Stimulated activated CD8-positive, alpha-beta memory T cell treated with anti-CD3 and anti-CD28 coated beads, Interleukin-4, amount 100 ng/mL, for 48 hours (primary cell): ENCODE measurements at places on chromosomes 6 and 20.

DNA sequence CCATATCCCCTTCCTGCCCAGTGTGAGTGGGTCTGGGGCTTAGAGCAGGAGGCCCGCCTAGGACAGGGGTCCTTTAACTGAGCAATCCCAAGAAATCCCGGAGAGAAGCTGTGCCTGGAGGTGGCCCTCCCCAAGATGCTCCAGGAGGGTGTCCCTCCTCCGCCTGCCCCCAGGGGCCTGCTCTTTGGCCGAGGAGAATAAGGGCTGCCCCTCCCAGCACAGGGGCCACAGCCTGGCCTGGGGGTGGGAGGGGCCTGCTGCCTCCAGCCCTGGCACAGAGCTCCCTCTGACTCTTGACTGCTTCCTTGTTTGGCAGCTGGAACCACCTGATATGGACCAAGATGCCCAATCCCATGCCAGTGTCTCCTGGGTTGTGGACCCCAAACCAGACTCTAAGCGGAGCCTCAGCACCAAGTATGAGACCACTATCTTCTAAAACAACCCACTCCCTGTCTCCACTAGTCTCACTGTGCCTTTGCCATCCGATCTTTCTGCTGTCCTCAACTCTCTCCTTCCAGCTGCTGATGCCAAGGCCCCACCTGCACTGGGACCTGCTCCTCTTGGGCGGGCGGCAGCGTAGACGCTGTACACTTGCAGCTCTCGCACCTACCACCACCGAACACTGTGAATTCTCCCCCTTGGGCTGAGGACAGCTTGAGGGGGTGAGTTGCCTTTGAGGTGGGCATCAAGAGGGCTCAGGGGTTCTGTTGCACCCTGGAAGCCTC, 54.3 kb downstream of the TCP11 start:
- DNase-seq = no peak

GRCh38 chr6:73624896-73625295, 28.9 kb downstream of the SLC17A5 start:
- DNase-seq = no peak

- peak; percentile 43 for DNase-seq
Measured at GRCh38 chr20:32510601-32511357, 74.4 kb downstream of the NOL4L start.

DNA sequence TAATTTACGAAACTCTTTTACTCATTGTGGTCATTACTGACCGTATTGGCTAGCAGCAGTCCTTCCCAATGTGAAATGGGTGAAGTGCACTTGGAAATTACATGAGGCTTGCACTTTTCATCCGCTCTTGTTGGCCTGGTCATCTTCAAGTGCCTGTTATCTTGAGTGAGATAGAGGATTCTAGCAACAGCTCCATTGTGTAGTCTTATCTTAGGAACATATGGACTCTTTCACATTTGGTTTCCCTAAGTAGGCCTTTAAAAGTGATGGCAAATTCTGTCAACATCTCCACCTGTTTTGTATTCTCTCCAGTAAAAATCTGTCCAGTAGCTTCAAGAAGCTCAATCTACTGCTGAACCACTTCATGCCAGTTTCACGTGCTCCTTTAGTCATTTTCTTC, 114.8 kb upstream of the MARCKS start:
- DNase-seq = no peak

DNA sequence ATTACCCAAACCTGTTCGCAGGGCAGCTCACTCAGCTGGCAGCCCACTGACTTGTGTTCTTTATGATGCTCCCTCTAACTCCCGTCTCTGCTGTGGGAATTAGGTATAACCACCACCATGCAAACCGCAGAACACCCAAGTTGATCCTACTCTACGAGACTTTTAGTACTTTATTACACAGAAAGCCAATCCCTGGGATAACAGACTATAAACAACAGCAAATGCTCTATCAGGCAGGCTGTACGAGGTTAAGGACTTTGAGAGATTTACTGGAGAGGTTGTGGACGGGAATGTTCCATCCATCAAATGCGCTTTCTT, 241.1 kb downstream of the FOXC1 start:
- DNase-seq = no peak

DNA sequence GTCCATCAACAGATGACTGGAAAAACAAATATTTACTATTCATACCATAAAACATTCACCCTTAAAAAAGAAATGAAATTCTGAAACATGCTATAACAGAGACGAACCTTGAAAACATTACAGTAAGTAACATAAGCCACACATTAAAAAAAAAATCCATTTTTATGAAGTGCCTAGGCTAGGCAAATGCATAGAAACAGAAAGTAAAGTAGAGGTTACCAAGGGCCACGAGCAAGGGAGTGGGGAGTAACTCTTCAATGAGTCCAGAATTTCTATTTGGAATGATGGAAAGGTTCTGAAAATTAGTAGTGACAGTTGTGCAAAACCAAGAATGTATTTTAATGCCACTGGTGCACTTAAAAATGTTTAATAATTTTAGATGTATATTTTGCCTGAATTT, 47.7 kb downstream of the STAU1 start:
- no peak for DNase-seq

DNA sequence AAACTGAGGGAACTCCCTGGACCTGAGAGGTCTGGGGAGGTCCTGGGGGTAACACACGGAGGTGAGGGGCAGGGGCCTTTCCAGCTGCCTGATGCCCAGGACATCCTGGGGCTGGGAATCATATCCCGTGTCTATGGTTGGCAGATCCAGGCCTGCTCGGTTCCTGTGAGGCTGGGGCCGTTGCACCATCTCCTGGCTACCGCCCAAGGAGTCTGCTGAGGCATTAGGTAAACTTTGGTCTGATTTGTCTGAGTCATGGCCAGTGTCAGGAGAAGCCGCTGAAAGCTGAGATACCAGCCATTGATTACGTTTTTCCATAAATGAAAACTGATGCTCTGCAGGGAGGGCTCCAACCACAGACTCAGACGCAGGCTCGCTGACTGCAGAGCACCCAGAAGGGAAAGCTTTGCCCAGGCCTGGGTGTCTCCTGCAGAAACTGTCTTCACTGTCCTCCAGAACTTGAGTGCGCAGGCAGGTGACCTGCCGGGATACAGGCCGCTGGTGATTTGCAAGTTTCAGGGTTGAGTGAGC, 14.2 kb downstream of the TRAF3IP2 start:
- DNase-seq = no peak

DNA sequence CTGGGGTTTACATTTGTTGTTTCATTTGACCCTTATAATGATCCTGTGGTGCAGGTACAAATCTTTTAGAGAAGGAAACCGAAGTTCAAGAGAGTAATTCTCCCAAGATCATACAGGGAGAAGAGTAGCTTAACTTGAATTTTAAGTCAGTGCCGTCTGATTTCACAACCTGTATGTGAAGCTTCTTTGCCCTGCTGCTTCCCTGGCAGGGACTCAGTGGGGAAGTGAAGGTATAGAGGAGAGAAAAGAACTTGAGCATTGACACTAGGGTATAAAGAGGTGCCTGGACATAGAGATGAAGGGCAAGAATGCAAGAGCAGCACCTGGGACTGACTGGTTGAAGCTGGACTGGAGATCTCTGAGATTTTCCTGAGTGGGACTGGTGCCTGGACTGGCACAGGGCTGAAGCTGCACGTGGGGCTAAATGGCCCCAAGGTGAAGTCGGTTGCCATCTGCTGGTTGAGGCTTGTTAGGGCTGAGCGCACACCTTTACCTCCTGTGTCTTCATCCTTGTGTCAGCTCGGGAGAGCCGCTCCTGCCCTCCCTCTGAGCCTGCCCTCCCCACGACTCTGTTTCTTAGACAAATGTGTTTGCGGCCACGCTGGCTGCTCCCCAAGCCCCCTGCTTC, 41.8 kb downstream of the FARS2 start:
- DNase-seq = peak; percentile 68

DNA sequence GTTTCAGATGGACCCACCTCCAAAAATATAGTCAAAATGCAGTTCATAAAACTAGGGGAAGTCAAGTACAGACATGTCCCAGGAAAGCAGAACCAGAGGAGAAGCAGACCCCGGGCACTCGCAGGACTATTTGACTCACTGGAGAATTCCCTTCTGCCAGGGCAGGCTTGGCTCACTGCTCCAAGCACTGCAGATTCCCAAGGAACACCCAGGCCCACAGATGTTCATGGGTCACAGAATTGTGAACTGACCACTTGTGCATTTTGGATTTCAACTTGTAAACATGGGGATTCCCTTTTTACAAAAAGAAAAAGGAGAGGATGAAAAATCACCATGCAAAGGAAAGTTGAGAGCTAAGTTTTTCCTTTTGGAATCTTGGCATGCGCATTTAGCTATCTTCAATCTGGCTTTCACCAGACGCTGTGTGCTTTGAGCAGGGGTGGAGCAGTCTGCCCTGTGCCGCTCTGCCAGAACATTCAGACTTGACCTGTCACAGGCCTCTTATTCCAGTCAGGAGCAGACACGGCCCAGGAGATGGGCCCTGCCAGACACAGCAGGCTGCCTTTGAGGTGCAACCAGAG, 237.5 kb upstream of the TAB2 start:
- no peak for DNase-seq

- no peak for DNase-seq
Measured at GRCh38 chr20:24668384-24668702, 198.9 kb downstream of the SYNDIG1 start.

DNA sequence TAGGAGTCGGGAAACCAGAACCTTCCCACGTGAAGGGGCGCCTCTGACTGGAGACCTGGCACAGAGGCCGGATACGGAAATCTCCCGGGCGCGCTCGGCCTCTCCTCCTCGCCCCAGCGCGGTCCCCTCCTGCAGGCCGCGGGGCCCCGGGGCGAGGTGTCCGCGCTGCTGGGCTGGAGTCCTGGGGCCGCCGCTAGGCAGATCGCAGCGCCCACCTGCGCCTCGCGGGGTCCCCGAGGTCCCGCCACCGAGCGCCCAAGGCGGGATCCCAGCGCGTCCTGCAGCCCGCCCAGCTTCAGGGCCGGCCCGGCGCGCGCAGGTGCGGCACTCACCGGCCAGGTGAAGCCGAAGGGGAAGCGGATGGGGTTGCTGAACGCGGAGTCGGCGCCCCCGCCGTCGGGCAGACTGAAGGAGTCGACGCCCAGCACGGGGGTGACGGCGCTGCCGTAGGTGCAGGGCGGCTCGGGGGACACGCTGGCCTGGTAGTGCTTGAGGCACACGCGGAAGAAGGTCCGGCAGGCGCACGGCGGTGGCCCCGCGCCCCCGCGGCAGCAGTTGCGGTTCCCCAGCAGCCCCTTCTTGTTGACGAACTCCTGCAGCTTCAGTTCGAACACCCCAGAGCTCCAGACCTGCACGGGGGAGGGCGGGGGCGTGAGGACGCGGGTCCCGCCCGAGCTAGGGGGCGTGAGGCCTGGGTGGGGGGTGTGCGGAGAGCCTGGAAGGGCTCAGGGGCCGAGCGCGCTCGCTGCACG, 1.5 kb downstream of the DLL1 start:
- DNase-seq = no peak

DNA sequence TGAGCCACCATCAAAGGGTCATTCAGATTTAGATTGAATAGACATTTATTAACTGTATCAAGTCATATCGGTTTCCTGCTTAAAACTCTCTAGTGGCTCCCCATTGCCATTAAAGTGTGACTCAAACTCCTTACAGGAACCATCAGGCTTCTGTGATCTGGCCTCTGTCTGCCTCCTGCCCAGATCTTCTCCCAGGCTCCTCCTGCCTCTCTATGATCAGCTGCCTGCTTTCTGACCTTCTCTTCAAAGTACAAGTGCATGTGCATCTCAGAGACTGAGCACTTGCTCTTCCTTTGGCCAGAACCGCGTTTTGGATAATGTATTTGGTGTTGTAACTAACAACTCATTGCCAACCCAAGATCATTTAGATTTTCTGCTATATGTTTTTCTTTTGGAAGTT, 52.7 kb downstream of the IL20RA start:
- no peak for DNase-seq

DNA sequence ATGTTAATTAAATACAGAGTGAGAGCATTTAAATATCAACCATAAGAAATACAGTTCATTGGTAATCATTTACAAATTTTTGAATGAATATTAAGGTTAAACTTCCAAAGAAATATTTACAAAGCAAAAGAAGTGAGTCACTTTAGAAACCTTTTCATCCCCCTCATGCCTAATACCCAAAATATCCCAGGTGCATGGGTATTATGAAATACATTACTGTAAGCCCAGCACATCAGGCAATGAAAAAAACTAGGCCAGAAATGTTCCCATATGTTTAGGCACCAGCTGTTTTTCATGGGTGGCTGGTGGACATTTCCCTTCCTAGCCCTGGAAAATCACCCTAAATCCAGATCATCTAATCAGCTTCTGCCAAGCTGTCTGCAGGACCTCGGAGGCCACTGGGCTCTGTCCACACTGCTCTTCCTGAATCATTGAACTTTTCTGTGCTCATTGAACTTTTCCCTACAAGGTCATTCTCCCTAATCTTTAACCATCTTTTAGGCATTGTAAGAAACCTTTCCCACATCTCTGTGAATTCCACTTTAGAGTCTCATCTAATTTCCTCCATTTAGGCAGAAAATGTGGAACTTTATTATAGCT, 145.3 kb upstream of the STXBP5 start:
- DNase-seq = no peak

DNA sequence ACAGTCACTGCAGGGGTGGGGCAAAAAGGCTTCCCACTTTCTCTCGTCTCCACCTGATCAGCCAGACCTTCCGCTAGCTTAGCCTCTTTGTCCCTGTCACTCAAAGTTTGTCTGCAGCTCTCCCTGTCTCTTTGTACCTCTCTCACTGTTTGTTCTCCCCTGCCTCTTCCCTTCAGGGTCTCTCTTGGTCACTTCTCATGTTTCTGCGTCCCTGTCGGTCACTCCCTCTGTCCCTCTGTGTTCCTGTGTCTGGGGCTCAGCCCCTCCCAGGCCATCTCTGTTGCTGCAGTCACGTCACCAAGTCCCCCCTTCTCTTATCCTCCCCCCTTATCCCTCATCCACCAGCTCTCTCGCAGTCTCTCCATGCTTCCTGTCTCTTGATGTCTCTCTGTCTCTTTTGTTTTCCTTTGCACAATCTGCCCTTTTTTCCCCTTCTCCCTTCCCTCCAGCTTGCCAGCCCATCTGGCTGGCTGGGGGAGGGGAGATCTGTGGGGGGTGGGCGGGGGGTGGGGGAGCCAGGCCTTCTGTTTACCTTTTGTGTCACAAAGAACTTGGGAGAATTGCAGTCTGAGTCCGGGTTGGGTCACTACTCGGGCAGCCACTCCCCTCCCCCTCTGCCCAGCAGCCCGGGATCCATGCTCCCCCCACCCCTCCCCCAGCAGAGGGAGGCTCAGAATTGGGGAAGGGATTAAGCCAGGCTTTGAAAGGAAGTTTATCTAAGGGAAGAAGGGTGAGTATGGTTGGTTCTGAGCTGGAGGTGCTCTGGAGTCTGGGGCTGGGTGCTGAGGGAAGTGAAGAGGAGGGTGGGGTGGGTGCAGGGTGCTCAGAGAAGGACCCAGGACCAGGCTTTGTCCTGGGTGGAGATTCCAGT, 32.3 kb downstream of the FOXP4 start:
- DNase-seq = no peak
